ENCODE measurements at places on chromosomes 6 and 20. TPM values are rescaled to one million over a fixed set of nuclear protein-coding genes. Genes with fewer than 3 reads are reported as not detected.

Gene GINS1
- total RNA-seq, result 12.1 TPM

Gene GUCA1A
- total RNA-seq, result 1.6 TPM

Gene EYA4
- total RNA-seq, result 2.4 TPM

Gene SPATS1
- total RNA-seq, result not detected

Gene TLDC2
- total RNA-seq, result 0.54 TPM

Gene PACRG
- 7.2 TPM for total RNA-seq

Gene FNDC11
- 0.73 TPM for total RNA-seq

Gene PNPLA1
- total RNA-seq, result not detected

Gene UBD
- total RNA-seq, result not detected

Gene CDH4
- total RNA-seq, result 19.3 TPM

Gene SOBP
- 30.9 TPM for total RNA-seq

All from cerebellum (tissue), 4 donors.